ENCODE measurements at places on chromosomes 5 and 9. TPM values are rescaled to one million over a fixed set of nuclear protein-coding genes. Genes with fewer than 3 reads are reported as not detected.

Gene TPPP
- total RNA-seq, result 0.48 TPM

Gene TEX10
- total RNA-seq, result 71.6 TPM

GRCh38 chr9:26034786-26035185, 356.5 kb upstream of the TUSC1 start:
- DNase-seq, result no peak

DNA sequence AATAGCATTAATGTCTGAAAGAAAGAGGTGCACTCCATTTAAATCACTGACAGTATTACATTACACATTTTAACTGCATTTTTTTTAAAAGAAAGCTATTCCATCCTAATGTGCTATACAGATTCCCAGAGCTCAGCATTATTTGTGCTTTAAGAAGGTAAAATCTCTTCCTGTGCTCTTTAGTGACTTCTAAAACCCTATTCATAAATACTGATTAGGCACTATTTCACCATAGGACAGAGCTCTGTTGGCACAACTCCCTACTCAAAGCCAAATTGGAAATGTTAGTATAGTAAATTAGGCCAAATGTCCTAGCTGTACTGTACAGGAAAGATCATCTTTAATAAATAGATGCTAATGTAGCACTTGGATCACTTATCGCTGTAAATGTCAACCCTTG, 262.5 kb downstream of the TUSC1 start:
- no peak for DNase-seq

DNA sequence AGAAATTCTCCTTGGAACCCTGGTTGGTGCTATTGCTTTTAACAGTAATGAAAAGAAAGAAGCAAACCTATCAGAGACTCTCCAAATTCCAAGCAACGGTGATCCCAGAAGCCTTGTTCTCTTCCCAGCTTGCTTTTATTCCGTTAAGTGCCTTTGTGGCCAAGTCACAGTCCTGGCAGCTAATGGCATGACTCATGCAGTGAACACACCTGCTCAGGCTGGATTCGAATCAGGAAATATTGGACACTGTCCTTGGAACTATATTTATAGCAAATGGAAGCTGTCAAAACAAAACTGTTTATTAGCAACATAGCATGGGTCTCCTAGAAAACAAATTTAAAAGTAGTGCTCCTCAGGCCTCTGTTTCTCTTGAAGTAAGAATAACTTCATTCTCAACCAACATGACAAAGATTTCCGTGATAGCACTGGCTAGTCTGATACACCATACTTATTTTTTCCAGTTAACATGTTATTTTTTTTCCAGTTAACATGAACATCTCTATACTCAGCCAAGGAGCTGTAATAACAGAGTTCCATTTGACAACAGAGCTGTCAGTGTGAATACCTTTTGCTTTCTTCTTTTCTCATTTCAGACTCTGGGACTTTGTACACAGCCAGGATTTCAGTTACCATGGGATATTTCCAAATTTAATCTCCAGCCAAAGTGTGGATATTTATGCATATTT, 502.4 kb downstream of the GADD45G start:
- no peak for DNase-seq

Measured in H9 (cell line).